DMS79 (cell line): ENCODE measurements at places on chromosomes 2 and 18.
A peak's percentile ranks its signal among the peaks of the same experiment; 100 is the strongest.

DNA sequence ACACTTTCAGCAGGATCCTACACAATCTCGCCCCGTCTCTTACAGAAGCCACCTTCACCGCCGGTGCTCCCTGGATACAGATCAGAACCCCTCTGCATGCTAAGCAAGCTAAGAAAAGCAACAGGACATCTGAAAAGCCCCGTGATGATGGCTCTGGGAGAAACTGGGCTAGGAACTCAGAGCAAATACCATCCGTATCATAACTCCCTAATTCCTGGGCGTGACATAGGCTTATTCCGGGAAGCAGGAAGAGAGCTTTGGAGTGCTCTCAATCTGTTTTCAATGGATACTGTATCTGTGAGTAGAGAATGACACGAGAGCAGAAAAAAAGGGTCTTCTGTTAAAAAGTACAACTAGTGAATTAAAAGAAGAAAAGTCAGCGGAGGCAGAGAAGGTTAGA lies 121.6 kb downstream of the SPP2 start:
- DNase-seq: no peak

- no peak for DNase-seq
Observed at GRCh38 chr2:76445880-76446279, 735.2 kb upstream of the GCFC2 start.

DNA sequence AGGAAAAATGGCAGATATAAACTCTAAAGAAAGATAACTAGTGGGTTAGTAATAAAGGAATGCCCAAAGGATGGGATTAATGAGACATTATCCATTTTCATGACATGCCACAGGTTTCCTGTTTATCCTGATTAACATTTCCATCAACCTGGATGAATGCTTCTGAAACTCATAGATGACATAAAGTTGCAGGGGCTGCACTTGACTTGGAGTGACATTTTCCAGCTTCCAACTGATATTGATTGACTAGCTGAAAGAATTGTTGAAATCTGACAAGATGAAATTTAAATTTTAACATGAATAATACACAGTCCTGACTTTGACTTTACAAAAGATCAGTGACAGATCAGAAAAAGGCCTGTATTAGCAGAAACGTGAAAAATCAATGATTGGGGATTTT lies 214.2 kb downstream of the DCC start:
- no peak for DNase-seq

DNA sequence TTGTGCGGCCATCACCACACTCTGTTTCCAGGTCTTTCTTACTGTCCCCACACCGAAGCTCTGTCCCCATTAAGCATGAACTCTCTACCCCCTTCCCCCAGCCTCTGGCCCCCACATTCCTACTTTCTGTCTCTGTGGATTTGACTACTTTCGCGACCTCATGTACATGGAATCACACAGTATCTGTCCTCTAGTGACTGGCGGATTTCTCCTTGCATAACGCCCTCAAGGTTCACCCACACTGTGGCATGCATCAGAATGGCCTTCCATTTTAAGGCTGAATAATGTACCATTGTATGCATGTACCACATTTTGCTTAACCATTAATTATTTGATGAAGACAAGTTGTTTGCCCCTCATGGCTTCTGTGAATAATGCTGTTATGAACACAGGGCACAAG lies 467.6 kb upstream of the HS6ST1 start:
- DNase-seq: no peak

GRCh38 chr2:33967103-33967502 lies 368.0 kb upstream of the FAM98A start:
- DNase-seq: no peak

DNA sequence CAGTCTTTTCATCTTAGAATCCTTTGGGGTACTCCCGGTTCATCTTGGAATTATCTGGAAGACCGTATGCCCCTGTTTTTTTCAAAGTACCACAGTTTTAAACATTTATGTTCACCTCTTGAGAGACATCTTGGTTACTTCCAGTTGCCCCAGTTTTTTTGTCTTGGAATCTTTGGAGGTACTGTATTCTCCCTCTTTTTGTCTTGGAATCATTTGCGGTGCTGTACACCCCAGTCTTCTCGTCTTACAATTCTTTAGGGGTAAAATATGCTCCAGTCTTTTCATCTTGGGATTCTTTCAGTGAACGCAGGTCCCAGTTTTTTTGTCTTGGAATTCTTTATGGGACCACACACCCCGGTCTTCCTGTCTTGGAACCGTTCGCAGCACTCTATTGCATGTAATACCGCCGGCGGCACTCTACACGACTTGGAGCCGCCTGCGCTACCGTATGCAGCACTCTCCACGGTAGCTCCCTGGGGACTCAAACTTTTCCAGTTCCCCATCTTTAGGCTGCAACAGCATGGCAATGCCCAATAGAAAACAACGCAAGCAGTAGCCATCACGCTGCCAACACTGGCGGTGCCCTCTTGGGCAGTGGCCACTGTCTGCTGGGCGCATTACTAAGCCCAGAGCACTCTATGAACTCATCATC lies 21.2 kb upstream of the ZDBF2 start:
- DNase-seq: no peak

DNA sequence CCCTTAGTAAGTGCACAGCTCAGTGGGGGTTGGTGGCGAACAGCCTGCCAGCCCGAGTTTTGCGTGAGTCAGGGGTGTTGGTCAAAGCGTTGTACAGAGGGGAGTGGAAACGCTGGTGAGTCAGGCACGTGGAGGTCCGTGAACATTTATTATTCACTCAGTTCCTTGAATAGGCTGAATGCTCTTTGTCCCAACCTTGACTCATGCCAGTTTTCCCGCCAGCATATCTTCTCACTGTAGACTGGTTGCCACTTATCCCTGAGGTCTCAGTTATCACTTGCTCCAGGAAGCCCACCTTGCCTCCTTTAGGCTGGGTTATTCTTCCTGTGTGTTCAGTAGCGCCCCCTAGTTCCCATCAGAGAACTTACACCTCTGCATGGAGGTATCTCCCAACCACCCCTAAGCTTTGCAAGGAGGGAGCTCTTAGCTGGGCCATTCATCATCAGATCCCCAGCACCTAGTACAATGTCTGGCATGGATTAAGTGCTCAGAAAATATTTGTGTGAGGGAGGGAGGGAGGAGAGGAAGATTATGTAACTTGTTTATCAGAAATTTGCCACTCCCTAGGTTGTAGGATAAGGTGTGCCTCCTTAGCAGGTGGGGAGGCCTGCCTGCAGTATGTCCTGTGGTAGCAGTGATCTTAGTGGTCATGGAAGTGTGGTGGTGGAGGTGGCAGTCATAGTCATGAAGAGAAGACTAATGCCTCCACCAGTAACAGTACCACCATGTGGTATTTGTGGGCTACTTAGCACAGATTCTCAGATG lies 72.1 kb downstream of the CABLES1 start:
- DNase-seq: no peak

DNA sequence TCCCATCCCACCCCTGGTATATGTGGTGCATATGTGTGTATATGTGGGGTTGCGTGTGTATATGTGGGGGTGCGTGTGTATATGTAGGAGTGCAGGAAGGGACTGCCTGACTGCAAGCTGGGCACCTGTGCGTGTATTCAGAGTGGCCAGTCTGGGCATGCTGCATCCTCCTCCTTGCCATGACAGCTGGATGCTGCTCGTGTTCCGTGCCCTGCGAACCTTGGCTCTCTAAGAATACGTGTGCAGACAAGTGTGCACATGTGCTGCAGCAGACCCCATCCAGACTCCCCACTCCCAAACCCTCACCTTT lies 222.1 kb downstream of the CELF4 start:
- no peak for DNase-seq

- no peak for DNase-seq
Observed at GRCh38 chr2:234334756-234335155, 162.1 kb downstream of the ARL4C start.

- no peak for DNase-seq
Observed at GRCh38 chr18:39259736-39260135, 1694.1 kb upstream of the CELF4 start.

DNA sequence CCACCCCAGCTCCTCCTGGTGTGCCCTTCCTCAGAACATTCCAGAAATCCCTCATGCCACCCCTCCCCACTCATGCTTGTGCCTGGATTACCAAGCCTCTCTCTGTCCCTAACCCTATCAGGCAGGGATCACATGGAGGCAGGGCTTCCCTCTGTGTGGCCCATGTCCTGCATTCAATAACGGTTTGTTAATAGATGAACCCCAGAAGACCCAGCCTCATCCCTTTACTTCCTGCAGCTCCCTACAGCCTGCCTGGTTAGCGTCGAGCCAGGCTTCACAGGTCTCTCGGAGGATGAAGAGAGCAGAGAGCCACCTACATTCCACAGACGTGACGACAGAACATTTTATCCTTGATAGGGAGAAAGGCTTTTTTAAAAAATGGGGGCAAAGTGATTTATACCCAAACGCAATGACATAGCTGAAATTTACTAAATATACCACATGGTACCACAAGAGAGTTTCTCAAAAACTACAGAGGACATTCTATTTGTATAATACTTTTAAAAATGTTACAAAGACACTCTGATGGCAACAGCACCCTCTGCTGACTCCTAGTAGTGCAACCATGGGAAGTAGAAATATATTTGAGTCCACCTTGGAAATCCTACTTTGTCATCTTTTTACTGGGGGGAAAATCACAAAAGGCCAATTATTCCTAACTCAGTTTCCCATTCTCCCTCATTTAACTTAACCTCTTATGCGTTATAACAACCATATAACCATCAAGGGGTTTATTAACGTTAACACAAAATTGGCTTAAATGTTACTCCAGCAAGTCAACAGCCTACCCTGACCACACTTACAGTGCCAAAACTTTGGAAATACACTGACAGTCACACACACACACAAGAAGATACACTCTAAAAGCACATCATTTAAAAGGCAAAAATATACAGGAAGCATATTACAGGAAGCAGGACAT lies 30.7 kb downstream of the FBXO15 start:
- no peak for DNase-seq

DNA sequence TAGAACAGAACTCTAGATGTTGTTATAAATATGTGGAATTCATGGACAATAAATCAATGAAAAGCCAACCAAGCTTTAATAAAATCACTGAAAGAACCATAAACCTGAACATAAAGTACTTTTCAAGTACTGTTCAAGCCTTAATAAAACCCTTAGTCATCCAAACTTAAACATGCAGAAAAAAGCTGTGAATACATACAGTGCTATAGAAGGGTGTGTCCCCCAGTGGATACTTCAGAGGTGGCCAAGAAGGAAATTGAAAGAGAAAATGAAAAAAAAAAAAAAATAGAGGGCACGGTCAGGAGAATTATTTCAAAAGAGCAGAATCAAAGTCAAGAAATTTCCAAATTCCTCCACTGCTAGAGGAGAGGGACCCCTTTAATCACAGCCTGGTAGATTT lies 141.1 kb downstream of the SP100 start:
- no peak for DNase-seq

DNA sequence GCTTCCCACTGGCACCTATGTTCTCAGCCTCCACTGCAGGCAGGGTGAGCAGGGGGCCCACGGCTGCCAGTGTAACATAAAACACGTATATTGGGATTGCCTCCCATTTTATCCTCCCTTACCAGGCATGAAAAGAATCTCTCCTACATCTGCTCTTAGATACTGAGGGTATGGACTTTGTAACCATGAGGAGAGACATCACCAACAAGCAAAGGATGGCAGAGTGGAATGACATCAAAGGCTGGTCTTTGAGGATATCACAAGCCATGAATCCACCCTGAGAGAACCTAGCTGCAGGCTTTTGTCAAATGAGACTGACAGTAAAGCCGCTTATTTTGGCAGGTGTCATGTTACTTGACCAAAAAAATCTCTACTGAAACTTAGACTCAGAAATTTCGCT lies 7.4 kb downstream of the NPHP1 start:
- DNase-seq: no peak

- peak; percentile 90 for DNase-seq
Observed at GRCh38 chr2:55839182-55839819, 84.3 kb downstream of the EFEMP1 start.

- DNase-seq: no peak
Observed at GRCh38 chr2:21234001-21234400, 110.2 kb downstream of the TDRD15 start.

- DNase-seq: no peak
Observed at GRCh38 chr2:172693037-172693436, 42.6 kb upstream of the RAPGEF4 start.

GRCh38 chr2:168971261-168971660 lies 59.9 kb downstream of the ABCB11 start:
- no peak for DNase-seq

- DNase-seq: no peak
Observed at GRCh38 chr2:18959952-18960717, 370.8 kb upstream of the NT5C1B start.

GRCh38 chr2:196783431-196784094 lies 15.9 kb downstream of the GTF3C3 start:
- no peak for DNase-seq
